Fibroblast of lung (primary cell): ENCODE measurements at places on chromosomes 2 and 18. TPM values are rescaled to one million over a fixed set of nuclear protein-coding genes. Genes with fewer than 3 reads are reported as not detected.

DNA sequence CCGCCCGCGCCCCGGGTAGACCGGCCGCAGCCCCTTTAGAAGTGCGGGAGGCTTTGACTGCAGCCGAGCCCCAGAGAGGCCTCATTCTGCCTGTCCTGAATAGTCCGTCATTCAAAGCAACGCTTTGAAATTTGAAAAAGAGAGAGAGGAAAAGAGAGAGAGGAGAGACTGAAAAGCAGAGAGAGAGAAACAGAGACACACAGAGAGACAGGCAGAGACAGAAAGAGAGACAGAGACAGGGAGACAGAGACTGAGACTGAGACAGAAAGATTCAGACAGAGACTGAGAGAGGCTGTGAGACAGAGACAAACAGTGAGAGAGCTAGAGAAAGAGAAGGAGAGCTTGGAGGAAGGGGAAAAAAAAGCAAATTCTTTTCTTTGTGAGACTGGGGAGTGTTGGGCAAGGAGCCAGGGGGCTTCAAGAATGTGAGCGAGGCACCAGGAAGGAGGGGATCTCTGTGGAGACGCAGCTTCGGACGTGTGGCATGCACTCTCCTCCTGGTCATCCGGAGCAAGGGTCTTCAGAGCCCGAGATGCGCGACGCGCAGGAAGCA is 73.1 kb downstream of the MYCN start:
- DNase-seq: no peak

GRCh38 chr2:202035089-202035940 is 1.7 kb downstream of the FZD7 start:
- DNase-seq: peak; percentile 88

GRCh38 chr18:13235421-13235831 is 16.9 kb downstream of the LDLRAD4 start:
- no peak for DNase-seq

- no peak for DNase-seq
These were observed 361.5 kb downstream of the DSEL start for GRCh38 chr18:67154979-67155378.

DNA sequence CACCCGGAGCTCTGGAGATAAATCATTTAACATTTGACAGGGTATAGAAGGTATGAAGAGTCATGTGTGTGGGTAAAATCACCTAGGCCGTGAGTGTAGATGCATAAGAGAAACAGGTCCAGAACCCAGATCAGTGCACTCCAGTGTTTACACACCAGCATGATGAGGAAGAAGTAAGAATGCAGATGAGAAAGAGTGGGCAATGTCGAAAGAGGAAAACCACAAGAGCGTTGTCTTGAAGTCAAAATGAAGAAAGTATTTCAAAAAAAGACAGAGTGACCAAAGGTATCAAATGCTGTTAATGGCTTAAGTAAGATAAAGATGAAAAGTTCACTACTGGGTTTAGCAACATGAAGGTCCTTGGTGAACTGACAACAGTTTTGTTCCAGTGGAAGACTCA is 32.0 kb upstream of the PLB1 start:
- DNase-seq: no peak

GRCh38 chr2:163011000-163011399 is 172.4 kb upstream of the KCNH7 start:
- no peak for DNase-seq

- DNase-seq: no peak
These were observed 25.3 kb upstream of the SERTAD2 start for GRCh38 chr2:64678771-64679590.

GRCh38 chr2:103959174-103960128 is 894.5 kb upstream of the POU3F3 start:
- DNase-seq: no peak

DNA sequence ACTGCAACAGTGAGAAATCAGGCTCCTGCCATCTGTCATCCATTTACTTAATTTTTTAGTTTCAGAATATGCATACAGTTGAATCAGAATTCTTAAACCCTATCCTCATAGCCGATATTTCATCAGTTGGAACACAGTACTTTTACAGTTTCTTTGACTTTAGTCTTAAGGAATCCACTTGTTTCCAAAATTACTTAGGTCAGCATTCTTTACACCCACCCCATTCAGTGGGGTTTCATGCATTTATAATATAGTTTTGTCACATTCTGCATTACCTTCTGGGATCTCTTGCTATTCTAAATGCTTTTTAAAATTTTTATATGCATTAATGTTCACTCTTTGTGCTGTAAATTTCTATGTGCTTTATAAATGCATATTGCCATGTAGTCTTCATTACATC is 400.4 kb upstream of the LRRTM4 start:
- DNase-seq: no peak

- no peak for DNase-seq
These were observed 696.3 kb downstream of the BCL11A start for GRCh38 chr2:59857109-59857508.

DNA sequence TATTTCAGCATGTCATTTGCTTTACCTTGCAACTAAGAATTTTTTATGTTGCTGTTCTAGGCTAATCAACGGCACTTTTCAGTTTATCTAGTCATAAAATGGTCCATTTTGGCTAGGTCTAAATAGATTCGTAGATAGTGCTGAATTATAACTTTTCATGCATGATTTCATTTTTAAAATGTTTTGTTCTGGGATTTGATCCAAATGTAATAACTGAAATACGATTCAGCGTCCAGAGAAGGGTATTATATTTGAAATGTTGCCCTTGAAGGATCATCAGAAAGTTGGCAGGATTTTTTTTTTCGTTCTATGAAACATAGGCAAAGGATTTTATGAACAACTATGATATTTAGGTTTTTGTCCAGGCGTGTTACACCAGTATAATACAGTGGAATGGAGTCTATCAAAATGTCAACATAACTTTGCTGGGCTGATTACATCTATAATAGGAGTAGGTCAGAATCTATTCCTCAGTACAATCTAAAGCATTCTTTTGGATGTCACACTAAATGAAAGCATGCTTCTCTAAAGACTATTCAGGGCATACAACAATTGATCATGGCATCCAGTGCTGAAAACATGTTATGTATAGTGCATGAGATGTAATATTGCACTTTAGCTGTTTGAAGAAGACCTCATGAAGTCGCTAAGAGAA is 24.8 kb downstream of the TTC27 start:
- DNase-seq: peak; percentile 41

DNA sequence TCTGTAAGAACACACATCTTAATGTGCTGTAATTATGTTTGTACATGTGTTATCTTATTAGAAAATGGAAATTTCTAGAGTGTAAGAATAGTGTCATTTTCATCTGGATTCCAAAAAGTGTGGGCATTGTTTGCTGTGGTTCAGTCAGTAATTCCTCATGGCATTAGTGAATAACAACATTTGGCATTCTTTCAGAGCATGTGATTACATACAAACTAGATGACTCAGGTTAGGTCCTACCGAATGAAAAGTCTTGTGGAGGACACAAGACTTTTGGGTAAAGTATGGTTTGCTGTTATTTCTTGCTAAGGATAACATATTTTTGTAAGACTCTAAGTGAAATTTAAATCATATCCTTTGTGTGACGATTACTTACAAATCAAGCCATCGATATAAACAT is 593.1 kb upstream of the NRXN1 start:
- peak; percentile 11 for DNase-seq

GRCh38 chr18:3713166-3713565 is 263.2 kb downstream of the TGIF1 start:
- peak; percentile 74 for DNase-seq

The SERPINB3 gene
- not detected in 2 replicates for polyA plus RNA-seq
